ENCODE measurements at places on chromosomes 7 and 10.

DNA sequence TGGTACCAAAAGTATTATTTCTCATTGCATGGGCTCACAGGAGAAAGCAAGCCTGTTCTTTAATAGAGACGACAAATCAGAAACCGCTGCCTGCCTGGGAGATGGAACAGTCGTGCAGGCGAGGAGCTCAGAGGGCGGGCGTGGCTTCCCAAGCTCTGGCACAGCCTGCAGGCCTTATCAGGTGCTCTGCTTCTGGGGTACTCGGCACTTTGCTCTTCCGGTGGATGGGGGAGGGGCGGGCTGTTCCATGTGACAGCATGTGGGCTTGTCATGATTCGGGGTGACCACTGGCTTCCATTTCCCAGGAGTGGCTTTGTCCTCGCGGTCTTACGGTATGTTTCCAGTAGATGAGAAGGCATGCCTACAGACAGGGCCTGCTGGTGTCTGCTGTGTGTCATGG, 228.6 kb downstream of the MGMT start:
- DNase-seq, result no peak

DNA sequence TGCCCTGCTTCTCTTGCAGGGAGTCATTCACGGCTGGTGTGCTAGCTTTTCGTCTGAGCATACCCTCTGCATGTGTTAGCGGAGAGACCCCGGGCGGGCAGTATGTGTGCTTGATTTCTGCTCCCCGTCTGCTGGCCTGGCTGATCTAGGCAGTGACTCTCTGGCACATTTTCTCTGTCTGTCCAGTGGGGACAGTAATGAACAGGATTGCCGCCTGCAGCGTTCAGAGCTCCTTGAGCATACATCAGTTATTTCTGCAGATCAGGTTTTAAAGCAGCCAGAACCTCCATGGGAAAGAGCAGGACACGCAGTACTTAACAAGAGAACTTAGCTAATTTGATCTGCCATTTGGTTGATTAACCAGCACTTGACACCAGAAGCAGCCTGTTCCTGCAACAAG, 242.5 kb downstream of the CELF2 start:
- no peak for DNase-seq

DNA sequence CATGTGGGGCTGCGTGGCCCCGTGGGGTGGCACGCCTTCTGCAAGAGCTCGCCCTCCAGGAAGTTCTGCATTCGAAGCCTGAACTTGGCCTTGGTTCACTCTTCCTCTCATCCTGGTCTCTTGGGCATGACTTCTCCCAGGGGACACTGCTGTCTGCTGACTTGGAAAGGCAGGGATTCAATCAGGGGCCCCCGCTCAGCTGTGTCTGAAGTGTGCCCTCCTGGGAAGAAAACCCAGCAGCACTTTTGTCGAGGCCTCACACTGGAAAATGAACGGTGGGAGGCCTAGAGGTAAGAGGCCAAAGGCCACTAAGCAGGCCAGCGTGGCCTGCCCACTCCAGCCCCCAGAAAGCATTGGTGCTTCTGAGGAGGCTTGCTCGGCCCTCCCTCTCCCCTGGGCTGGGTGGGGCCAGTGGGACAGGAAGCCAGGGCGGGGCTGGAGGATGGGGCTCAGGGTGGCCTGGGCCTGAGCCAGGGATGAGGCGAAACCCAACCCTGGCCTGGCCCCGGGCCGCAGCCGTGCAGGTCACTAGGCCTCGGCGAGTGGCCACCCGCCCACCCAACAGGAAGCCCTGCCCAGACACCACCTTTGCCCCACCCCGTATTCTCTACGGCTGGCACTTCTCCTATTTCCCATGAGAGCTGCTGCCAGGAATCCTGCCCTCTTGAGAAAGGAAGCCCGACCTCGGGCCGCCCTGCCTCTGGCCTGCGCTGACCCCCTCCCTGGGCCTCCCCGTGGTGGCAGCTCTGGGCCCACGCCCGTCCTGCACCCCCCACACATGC, 81.1 kb downstream of the ZMIZ1 start:
- DNase-seq, result no peak

DNA sequence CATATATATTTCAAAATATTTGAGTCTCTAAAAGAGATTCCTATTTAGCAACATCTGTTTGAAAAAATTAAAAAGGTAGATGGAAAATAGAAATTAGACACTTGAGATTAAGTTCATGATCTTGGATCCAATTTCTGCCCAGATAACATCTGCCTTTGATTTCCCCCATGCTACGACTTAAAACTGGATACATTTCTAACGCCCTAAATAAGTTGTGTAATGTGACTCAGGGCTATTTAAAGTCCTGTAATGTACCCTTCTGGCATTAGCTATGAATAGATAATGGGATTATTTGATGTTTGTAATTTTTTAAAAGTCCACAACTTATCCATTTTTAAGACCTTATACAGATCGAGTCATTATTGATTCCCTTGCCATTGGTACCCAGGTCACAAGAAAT, 23.4 kb downstream of the CFAP43 start:
- DNase-seq, result no peak

DNA sequence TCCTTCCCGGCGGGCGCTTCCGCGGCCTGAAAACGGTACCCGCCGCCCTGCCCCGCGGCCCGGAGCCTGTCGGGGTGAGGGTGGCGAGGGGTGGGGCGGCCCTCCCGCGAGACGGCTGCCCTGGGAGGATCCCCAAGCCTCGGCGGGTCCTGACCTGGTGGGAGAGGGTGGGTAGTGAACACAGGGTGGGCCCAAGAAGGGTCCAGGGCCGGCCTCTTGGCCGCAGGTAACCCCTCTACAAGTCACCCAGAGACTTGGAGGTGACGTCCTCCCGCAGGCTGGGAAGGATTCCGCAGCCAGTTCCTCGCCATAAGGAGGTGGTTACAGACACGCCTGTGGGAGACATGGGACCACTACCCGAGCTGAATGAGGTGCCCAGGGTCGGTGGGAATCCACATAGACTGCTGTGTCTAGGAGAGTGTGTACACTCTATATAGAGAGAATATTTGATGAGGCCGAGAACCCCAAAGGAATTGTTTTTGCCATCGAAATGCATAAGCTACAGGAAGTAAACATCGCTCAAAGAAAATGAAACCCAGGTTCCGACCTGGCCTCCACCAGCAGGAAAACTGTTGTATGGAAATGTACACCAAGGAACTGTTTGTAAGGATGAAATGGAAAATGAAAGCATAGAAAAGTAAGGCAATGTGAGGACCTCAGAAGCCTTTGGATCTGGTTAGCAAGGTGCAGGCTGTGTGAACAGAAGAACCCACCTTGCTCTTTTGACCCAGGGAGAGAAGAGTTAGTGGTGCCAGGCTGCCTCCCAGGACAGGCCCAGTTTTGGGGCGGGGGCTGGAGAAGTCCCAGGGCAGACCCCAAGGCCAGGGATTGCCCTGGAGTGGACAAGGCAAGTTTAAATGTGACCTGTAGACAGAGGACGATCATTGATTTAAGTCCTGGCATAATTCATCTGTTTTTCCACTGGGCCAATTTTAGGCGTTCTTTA, 659 bp downstream of the OPTN start:
- DNase-seq, result no peak

DNA sequence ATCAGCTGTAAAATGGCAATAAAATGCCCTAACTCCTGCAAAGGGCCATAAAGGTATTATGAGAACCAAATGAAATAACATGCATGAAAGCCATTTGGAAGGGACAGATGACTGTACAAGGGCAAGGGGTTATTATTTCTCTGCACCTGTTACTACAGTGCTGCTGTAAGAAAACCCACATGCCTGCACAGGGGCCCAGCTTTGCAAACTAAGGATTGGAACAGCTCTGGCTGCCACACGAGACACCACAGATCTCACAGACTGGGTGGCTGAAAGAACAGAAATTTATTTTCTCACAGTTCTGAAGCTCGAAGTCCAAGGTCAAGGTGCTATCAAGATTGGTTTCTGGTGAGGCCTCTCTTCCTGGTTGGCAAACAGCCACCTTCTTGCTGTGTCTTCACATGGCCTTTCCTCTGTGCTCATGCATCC, 409.0 kb upstream of the NRP1 start:
- DNase-seq, result no peak

- DNase-seq, result no peak
Measured at GRCh38 chr10:104337521-104337984, 712 bp downstream of the ITPRIP start.

DNA sequence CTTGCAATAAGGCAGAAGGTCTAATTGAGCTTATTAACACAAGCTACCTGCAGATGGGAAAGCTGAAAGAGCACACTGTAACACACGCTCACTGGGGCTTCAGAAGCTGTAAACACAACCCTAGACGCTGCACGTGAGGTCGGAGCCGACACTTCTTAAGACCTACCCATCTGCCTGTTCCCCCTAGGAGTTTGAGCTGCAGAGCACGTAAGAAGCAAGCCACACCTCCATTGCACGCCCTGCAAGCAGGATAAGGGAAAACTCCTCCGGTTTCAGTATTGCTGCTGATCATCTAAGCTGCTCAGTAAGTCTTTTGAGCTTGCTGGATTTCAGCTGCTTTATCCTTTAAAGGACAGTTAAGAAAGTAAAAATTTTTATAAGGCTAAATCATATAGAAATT, 244.0 kb upstream of the ZWINT start:
- DNase-seq, result no peak

DNA sequence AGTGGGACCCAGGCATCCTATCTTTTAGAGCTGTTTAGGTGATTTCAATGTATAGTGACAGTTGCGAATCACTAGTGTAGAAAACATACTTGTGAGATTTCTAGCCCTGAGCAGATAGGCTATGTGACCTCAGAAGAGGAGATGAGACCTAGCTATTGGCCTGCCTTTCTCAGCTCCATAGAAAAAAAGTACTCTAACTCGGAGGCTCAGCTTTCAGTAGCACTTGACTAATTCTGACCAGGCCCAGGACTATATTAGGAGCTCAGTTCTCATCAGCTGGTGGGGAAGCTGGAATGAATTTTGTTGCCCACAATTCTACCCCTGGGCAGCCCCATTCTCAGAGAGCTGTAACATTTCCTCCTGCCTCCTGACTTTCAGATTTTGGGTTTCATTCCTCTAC, 179.9 kb upstream of the NAMPT start:
- DNase-seq, result no peak

DNA sequence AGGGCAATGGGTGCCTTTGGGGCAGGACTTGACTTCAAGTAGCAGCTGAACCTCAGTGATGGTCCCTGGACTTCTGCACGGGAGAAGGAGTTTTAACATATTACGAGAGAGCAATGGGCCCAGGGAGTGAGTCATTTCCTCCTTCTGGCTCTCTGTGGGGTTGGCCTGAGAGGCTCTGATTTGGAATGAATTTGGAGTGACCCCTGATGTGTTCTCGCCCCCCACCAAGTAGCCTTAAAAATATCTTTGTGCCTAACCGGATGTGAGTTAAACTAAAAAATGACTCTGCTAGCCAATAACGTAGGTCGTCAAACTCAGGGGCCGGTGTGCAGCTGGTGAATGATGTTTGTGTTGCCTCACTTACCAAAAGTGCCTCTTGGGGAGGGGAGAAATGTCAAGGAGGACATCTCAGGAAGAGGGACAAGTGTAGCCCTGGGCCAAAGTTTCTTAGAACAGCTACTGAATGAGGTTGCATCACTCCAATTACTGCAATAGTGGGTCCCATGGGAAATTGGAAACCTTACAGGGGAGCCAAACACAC, 656.6 kb downstream of the INHBA start:
- DNase-seq, result no peak

DNA sequence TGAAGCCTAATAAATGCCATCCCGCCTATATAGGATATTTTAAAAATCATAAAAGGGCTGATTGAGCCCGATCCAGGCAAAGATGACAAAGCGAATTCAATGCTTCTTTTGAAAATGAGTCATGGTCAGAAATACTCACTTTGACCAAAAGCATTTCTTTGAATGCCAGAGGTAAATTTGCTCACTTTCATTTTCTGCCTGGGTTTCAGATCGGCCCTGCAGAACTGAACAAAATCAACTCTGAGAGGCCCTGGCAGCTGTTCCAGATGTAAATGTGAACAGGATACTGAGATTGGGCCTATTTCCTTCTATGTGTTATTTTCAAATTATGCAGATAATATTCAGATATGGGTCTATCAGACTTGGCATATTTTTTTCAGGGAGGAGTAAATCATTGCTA, 114.8 kb upstream of the ARID5B start:
- DNase-seq, result no peak

DNA sequence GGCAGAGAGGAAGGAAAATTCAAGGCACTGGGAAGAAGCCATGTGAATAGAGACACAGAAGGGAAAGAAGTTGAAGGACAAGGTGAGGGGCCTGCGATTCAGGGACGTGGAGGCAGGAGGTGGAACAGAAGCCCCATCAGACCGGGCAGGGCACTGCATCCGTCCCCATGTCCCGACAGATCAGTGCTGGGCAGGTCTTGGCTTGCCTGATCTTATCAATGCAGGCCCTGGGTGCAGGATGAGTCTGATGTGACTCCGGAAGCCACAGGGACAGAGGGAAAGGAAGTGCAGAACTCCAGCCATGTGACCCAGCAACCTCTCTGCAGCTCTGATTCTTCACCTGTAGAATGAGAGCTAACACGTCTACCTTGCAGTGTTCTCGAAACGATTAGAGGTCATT, 136.2 kb upstream of the CTBP2 start:
- no peak for DNase-seq

- DNase-seq, result no peak
Measured at GRCh38 chr10:51035344-51035743, 38.9 kb upstream of the PRKG1 start.

DNA sequence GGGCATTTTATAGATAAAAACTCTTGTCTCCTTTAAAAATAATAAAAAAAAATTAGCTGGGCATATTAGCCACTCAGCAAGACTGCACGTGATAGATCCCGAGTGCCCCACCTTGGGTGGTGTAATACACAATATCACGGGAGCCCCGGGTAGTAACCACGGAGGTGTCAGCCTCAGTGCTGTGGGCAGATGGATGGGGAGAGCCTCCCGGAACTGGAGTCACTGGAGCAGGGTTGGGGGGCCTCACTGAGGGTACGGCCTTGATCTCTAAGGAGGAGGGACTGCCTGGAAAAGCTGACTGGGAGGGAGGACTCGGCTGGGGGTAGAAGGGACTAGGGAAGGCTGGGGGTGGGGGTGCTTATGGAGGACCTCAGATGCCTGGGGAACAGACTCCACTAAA, 12.6 kb downstream of the LEP start:
- DNase-seq, result no peak

DNA sequence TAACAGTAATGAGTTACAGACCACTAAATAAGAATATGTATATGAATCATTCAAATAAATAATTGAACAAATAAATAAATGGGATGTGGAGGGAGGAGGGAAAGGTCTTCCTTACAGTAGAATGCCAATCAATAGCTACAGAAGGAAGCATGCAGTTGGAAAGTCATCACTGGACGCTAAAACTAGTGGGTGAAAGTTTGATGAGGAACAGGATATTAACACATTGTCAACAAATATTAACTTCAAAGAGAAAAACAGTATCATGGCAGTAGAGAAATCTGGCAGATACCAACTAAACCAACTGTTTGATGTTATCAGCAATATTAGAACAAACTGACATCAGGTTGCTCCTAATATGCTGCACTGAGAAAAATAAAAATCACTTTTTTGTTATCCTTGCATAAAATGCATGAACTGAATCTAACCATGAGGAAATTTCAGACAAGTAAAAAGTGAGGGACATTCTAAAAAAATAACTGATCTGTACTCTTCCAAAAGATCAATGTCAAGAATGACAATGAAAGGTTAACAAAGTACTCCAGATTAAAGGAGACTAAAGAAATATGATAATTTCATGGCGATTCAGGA, 94.1 kb downstream of the ZFAND4 start:
- no peak for DNase-seq
